Kidney (tissue), 22 donors: ENCODE measurements at places on chromosomes 2 and 18.
A peak's percentile ranks its signal among the peaks of the same experiment; 100 is the strongest.

DNA sequence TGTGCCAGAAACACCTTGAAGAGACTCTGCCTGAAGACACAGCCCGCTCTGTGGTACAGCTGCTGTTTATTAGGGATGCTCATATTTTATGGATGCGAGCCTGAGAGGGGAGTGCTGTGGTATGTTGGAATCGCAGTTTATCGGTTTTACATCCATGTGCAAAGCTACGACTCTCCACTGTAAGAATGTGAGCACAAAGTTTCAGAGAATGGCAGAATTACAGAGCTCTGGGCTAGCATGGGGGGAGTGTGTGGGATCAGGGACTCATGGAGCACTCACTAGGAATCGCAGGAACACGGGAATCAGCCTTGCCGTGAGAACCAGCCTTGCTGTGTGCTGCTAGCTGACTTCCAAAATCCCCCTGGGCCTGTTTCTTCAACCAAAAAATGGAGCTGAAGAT, 199.9 kb downstream of the RNF144A start:
- DNase-seq = no peak

GRCh38 chr2:37390777-37391176, 46.3 kb downstream of the QPCT start:
- DNase-seq = no peak

- no peak for DNase-seq
These were observed 54.4 kb downstream of the PDE11A start for GRCh38 chr2:178018141-178018540.

DNA sequence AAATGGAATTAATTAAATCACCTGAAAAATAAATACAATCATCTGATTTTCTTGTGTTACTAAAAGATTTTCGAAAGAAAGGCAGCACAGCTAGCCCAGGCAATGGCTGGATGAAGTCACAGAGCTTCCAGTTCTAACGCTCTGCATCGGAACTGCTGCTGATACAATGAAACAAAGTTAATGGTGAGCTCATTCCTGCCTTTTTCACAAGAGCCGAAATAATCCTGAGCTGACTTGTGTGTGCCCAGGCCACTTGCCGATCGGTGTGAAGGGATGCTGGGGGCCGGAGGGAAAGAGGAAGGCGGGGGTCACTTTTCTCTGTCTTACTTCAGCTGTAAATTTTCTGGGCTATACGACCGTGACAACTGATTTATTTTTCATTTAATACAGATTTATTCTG, 149.5 kb downstream of the INO80D start:
- DNase-seq = no peak

GRCh38 chr2:98849113-98849512, 86.9 kb downstream of the CRACDL start:
- no peak for DNase-seq

- no peak for DNase-seq
These were observed 239.6 kb downstream of the MREG start for GRCh38 chr2:215773728-215774127.

- DNase-seq = peak; percentile 73
These were observed 117.6 kb downstream of the SMAD7 start for GRCh38 chr18:48832938-48833700.

GRCh38 chr2:41894563-41895333, 153.1 kb upstream of the PKDCC start:
- no peak for DNase-seq

DNA sequence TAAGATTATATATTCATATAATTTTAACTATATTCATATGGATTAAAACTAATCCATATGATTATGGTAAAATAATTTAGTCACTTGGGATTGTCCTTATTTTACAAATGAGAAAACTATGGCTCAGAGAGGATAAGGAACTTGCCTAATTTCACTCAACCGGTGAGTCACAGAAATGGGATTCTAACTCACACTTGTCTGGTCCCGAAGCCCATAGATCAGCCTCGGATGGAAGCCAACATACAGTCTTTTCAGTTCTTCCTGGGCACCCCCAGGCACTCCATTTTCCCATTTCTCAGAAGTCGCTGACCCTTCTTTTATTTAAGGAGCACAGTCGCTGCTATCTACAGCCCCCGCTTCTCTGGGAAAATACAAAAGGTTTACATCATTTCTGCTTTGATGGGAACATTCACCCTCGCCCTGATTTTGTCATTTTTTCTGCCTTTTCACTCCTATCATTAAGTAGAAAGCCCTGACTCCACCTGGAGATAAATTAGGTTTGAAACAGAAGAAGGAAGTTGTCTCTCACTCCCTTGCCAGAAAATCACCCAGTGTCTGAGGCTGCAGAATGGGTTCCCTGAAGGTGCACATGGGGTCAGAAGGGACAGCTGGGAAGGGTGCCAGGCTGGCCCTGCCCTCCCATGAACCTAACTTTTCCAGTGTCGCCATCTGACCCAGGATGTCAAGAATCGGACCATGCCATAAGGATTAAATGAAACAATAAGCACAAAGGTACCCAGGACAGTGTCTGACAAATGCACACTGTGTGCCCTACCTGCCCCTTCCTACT, 36.6 kb downstream of the CYP1B1 start:
- DNase-seq = no peak

DNA sequence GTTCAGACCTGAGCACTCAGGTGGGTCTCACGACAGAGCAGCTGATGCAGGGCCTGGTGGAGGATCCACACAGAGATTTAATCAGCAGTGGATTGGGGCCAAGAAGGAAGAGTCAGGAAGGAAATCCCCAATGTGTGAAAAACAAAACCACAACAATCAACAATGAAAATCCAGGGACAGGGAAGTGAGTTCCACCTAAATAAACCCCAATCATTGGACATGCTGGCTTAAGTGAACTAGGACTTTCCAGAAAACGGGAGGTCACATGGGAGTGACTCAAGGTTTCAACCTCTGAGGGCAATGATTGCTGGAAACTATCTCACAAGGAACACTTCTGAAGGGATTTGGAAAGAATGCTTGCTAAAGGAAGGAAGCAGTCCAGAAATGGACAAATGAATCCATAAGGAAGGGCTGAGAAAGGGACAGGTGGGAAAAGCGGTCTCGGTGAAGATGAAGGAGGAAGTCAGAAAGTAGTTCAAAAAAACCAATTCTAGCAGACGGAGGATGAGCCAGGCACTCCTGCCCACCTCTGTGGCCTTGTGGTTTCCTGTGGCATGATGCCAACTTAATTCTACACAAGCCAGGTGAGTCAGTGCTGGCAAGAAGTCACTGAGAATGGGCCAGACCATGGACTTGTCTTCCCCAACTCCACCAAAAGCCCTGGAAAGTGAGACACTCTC, 15.4 kb upstream of the XDH start:
- no peak for DNase-seq

DNA sequence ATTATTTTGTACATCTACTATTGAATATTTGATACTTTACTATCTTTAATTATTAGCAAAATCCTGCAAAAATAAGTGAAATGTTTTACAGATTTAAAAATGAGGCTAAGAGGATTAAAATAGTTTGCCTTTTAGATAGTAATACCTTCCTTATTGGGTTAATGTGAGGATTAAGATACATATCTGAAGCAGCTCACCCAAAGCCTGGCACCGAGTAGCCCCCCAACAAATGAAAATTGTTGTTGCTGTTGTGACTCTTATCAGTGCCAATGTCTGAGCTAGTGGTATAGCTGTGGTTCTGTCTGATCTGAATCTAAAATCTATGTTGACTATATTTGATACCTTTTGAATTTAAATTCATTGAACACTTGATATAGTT, 34.6 kb downstream of the GULP1 start:
- DNase-seq = no peak
